ENCODE measurements at places on chromosomes 1 and 21. TPM values are rescaled to one million over a fixed set of nuclear protein-coding genes. Genes with fewer than 3 reads are reported as not detected.

DNA sequence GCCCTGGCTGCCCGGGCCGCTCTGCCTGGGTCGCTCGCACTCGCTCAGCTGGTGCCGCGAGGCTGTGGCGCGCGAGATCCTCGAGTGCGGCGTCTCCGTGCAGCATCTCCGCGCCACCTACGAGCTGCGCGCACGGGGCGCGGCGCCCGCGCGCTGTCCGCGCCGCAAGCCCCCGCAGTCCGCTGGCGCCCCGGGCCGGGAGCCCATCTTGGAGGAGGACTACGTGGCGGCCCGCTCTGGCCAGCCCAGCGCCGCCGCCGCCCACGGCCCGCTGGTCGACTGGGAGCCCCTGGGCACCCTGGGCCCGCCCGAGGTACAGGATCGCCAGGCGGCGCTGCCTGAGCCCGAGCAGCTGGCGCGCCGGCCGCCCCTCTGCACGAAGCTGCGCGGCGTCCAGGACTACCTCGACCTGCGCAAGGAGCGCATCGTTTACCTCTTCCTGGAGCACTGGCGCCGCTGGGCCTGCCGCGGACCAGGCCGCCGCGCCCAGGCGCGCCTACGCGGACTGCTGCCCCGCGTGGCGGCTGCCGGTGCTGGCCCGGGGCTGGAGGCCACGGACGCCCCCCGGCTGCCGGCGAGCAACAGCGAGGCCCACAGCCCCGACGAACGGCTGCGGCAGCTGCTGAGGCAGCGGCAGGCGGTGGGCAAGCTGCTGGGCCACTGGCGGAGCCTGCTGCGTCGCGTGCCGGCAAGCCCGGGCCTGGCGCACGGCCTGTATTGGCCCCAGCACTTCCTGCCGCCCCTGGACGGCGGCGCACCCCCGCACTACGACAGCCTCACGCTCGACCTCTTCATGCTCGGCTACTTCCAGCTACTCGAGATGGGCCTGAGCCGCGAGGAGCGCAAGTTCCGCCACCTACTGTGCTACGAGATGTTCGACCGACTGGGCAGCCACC is 10.9 kb downstream of the TNFRSF25 start:
- DNase-seq: peak; percentile 83
- H3K36me3 ChIP-seq: no peaks in the 10 kb centered on the region
- no peak overlapping the region for H3K4me3 ChIP-seq
- H3K27ac ChIP-seq: no peak overlapping the region
- H3K27me3 ChIP-seq: peaks cover 37% of the 10 kb centered on the region
- peaks cover 12% of the 10 kb centered on the region for H3K4me1 ChIP-seq

GRCh38 chr1:235131961-235132360 is 3.3 kb upstream of the TOMM20 start:
- peaks cover 14% of the 10 kb centered on the region for H3K4me1 ChIP-seq
- H3K27me3 ChIP-seq: no peaks in the 10 kb centered on the region
- H3K4me3 ChIP-seq: no peak overlapping the region
- H3K27ac ChIP-seq: no peak overlapping the region

- no peaks in the 10 kb centered on the region for H3K36me3 ChIP-seq
- peaks cover under 1% of the 10 kb centered on the region for H3K4me1 ChIP-seq
- H3K27me3 ChIP-seq: no peaks in the 10 kb centered on the region
- no peak for DNase-seq
- no peak overlapping the region for H3K27ac ChIP-seq
Observed at GRCh38 chr1:46673749-46674182, 2.1 kb downstream of the TEX38 start.

GRCh38 chr21:37561941-37562919 is 195.7 kb downstream of the DYRK1A start:
- H3K4me1 ChIP-seq: peaks cover 16% of the 10 kb centered on the region
- no peaks in the 10 kb centered on the region for H3K36me3 ChIP-seq
- H3K27me3 ChIP-seq: no peaks in the 10 kb centered on the region
- DNase-seq: no peak
- no peak overlapping the region for H3K27ac ChIP-seq

DNA sequence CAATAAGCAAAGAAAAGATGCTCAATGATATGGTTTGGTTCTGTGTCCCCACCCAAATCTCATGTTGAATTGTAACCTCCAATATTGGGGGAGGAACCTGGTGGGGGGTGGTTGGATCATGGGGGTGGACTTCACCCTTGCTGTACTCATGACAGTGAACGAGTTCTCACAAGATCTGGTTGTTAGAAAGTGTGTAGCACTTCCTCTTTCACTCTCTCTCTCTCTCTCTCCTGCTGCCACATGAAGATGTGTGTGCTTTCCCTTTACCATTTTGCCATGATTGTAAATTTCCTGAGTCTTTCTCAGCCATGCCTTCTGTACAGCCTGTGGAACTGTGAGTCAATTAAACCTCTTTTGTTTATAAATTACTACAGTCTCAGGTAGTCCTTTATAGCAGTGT is 248.4 kb downstream of the HHIPL2 start:
- H3K4me3 ChIP-seq: no peak overlapping the region
- no peaks in the 10 kb centered on the region for H3K36me3 ChIP-seq
- H3K27me3 ChIP-seq: no peaks in the 10 kb centered on the region
- no peak for DNase-seq

DNA sequence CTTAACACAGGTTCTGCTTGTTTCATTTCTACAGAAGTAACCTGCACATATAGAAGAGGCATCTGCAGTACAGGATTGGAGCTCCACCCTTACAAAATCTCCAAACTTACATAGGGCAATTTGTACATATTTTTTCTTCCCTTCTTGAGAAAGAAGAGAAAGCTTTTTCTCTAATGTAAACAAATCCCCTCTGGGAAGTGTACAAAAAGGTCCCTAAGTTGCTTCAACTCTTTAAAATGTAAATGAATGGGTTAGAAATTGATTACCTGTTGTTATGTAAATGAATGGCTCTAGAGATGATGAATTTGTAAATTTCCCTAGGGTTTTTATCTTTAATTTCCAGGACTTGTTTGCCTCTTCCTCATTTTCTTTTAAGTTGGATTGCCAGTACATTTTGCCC is 1183.7 kb downstream of the MRPL39 start:
- H3K36me3 ChIP-seq: no peaks in the 10 kb centered on the region
- H3K27me3 ChIP-seq: no peaks in the 10 kb centered on the region
- no peak overlapping the region for H3K27ac ChIP-seq
- no peak for DNase-seq
- H3K4me3 ChIP-seq: no peak overlapping the region
- no peaks in the 10 kb centered on the region for H3K4me1 ChIP-seq

FNDC10 gene
- total RNA-seq: 21.0 TPM

GJB5 gene
- total RNA-seq: not detected

CRNN gene
- total RNA-seq: not detected

RIPPLY3 gene
- 1.1 TPM for total RNA-seq

TCHH gene
- total RNA-seq: 1.0 TPM
